ENCODE measurements at places on chromosomes 2 and 18.

DNA sequence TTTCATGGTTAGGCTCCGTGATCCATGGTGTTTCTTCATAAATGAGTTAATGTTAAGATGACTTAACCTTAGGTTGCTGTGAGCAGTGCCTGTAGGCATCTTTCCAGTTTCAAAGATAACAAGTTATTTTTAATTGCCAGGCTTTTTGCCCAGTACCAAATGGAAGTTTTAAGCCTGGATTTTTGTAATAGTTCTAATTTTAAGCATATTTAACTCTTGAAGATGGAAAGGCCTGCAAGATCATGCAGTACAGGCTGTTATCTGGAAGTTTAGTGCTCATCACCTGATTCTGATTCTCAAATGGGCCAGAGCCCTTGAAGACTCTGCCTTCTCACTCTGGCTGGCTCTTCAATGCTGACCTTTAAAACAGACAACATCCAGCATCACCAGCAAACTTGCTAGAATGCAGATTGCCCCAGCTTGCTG lies 141.3 kb downstream of the NCK2 start:
- DNase-seq = no peak

DNA sequence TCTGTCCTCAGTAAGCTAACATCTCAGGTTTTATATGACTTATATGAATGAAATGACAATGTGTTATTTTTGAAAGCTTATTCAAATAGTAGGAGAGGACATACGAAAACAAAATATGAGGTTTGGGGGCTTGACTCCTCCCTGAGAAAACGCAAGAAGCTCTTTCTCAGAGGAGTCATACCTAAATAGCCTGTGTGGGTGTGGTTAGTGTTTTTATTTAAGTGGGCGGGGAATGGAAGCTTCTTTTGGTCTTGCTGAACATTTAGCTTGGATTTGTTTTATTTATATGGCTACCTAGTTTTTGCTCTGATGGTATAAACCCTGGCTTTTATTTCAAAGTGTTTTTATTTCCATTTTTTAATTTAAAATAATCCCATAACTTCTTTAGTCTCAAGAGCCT lies 72.1 kb upstream of the DSG1 start:
- no peak for DNase-seq

DNA sequence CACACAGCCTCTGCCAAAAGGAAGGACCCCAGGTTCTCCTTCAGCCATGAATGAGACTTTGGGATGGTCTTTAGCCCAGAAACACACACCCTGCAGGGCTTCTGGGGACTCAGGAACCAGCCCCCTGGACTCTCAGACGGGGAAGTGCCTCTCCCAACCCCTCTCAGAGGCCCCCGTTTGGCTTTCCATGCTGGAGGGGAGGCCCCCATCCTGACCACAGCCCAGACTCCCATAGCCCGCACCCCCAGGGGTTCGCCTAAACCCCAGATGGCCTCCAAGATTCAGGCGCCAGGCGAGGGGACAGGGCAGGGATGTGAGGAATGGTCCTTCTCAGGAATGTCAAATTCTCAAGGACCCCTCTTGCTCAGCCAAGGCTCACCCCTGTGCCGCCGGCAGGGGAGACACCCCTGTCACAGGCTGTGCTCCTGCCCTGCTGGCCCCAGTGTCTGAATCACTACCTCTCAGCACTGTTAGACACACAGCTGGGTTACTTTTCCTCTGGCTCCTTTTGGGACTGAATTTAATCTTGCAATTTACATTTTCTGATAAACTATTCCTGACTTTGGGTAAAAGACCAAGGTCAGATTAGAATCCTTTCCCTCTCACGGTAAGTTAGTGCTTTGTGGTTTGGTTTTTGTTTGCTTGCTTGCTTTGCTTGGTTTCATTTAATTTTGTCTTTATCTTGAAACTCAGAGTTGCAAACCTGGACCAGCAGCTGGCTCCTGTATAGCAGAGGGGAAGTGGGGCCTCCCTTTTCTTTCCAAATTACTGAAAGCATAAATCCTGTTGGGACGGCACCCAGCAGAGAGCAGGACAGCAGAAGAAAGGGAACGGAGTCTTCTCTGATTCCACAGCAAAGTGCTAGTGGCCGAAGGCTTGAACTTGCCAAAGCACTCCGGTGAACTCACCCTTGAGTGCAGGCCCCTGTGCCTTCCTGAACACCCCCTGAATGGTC lies 198.9 kb upstream of the RAB6C start:
- no peak for DNase-seq

DNA sequence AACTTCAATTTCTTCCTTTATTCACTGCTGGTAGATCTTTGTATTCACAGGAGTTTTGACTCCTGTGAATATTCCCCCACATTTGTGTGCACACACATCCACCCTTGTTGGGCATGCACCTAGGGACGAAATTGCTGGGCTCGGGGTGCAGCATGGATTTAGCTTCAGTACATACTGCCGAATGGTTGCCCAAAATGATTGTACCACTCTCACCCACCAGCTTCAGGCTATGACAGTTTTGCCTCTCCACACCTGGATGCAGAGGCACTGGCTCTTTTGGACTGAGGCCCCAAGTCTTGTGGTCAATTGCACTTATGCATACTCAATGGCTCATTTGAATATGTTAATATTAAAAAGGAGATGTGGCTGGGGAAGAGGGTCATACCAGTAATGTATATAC lies 65.1 kb upstream of the ODC1 start:
- no peak for DNase-seq

DNA sequence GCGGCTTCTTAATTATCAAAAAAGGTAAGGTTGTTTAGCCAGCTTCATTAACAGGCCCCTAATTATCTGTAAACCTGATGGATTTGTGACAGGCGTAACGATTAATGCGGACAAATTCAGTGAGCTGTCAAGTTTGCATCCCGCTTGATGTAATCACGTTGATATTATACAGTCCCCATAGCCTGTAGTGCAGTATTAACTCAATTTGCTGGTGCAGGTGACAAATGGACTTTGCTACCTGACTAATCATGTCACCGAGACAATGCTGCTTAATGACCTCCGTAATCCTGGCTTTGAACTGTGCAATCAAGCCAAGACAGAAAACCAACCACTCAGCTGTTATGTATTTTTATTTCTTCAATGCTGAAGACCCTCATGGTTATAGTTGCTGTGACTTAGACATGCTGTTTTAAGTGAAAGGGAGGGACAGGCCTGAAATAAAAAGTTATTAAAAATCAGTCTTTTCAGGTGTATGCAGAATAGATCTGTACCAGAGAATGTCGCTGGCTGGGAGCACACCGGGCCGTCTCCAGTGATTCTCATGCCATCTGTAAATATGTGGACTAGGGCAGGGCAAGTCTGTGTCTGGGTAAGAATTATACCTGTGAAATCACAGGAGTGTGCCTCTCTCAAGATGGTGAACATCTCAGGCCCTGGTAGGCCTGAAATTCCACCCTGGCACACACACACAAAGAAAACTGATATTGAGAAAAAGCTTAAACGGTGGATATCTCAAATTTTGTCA lies 4.3 kb downstream of the TSHZ1 start:
- DNase-seq = no peak

DNA sequence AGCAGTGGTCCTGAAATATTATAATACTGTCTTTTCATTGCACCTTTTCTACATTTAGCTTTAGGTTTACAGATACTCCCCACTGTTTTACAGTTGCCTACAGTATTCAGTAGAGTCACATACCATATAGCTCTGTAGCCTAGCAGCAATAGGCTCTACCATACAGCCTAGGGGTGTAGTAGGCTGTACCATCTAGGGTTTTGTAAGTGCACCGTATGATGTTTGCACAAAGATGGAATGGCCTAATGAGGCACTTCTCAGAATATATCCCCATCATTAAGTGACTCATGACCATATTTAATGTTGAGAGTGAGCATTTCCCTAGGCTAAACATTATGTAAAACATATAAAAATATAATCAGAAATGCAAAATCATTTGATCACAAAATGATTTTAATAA lies 511.3 kb upstream of the RAB12 start:
- no peak for DNase-seq

- DNase-seq = no peak
These were observed 785 bp downstream of the ZNF892 start for GRCh38 chr2:95208106-95208505.

DNA sequence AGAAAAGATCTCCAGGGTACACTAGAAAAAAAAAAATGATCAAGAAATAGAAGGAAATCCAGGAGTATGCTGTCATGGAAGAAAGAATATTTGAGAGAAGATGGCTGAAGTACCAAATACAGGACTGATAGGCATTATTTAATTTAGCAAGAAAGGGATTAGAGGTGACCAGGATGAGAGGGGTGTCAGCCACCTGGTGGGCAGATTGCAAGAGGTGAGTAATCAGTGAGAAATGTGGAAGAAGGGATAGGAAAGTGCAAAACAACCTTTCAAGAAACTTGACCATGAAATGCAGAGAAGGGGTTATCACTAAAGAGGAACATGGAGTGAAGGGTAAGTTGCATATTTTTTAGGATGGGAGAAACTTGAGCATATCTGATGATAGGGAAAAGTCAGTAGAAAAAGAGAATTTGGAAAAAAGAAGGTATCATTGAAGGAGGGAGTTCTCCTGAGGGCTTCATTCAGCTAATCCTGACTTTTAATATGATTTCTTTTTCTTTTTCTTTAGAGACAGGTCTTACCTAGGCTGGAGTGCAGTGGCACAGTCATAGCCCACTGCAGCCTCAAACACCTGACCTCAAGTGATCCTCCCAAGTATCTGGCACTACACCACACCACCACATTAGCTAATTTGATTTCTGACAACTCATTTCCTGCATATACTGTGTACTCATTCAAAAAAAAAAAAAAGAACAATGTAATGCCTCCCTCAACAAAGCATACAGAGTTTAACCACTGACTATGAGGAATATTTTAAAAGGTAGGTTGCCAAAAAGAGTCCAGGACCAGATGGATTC lies 101.3 kb downstream of the LRP2 start:
- no peak for DNase-seq

DNA sequence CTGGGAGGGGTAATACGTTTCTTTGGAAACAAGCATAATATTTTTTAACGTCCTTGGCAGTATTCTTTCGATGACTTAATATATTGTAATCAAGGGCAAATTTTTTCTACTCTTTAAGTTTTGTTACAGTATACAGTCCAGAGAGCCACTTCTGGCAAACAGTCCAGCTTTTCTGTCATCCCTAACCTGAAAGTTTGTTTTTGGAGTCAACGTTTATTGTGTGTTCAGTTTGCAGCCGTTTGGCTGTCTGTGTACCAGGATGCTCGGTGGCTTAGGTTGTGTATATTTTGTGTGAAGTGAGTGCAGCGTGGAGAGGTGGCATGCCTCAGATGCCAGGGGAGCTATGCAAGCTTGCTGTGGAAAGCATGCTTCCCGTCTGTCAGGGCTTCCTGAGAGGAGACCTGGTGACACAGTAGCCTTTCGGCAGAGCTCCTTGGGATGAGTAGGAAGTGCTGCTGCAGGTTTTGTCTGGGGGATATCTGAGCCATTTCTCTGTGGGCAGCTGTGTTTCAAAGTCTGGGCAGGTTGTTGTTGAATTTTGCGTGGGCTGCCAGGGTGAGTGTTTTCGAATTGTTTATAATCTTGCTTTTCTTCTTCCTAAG lies 14.7 kb downstream of the MAP3K20 start:
- DNase-seq = no peak

DNA sequence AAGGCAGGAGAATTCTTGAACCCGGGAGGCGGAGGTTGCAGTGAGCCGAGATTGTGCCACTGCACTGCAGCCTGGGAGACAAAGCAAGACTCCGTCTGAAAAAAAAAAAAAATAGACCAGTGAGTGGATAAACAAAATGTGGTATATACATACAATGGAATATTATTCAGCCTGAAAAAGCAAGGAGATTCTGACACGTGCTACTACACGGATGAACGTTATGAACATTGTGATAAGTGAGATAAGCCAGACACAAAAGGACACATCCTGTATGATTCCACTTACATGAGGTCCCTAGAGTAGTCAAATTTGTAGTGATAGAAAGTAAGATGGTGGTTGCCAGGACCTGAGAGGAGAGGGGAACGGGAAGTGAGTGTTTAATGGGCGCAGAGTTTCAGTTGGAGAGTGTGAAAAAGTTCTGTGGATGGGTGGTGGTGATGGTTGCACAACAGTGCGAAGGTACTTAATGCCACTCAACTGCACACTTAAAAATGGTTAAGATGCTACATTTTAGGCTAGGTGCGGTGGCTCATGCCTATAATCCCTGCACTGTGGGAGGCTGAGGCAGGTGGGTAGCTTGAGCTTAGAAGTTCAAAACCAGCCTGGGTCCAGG lies 38.3 kb downstream of the NIFK start:
- no peak for DNase-seq

DNA sequence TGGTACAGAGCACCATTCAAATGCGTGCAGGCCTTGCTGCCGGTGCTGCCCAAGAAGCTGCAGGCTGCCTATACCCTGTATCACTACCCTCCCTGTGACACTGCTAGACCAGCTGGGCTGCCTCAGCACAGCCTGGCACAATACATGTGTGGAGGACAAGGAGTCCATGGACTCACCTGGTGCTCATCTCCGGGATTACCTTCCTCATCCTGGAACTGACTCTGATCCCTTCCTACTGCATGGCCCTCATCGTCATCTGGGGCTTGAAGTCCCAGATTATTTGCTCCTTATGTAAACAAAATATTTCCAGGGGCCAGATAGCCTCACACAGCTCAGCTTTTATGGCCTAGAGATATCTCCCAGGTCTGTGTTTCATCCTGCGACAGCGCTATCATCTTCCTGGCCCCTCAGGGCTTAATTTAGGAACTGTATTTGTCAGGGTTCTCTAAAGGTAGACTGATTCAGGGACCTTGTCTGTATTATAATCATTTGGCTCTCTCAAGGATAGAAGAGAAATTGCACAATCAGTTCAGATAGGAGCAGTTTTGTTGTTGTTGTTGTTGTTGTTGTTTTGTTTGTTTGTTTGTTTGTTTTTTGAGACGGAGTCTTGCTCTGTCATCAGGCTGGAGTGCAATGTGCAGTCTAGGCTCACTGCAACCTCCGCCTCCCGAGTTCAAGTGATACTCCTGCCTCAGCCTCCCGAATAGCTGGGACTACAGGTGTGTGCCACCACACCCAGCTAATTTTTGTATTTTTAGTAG lies 42.9 kb downstream of the WDR75 start:
- DNase-seq = no peak

GRCh38 chr2:35873921-35874320 lies 481.7 kb upstream of the CRIM1 start:
- no peak for DNase-seq

- no peak for DNase-seq
These were observed 414.7 kb downstream of the THSD7B start for GRCh38 chr2:137180012-137180411.

GRCh38 chr2:104280216-104280615 lies 573.7 kb upstream of the POU3F3 start:
- no peak for DNase-seq

GRCh38 chr2:215900203-215900611 lies 113.1 kb downstream of the MREG start:
- DNase-seq = no peak

DNA sequence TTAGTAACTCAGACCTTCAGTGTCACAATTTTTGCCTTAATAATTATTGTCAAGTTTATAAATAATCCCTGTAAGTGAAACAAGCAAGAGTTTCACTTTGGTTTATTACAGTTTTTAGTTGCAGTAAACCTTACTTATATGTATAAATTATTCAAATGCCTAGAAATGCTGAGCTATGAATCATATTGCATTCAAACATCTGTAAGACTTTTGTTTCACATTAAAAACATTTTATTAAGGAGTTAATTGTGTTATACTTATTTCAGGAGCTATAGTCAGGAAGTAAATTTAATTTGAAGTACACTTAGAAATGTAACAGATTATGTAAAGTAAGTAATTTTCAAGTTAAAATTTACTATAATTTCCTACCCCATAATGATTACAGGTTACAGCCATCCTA lies 3.9 kb upstream of the ETAA1 start:
- DNase-seq = no peak

All from esophagus squamous epithelium (tissue), 5 donors.